ENCODE measurements at places on chromosomes 11 and 22.
A peak's percentile ranks its signal among the peaks of the same experiment; 100 is the strongest.

- DNase-seq: no peak
Observed at GRCh38 chr22:30776476-30776875, 81.8 kb downstream of the OSBP2 start.

- no peak for DNase-seq
Observed at GRCh38 chr22:19146215-19146968, 1.9 kb upstream of the ESS2 start.

DNA sequence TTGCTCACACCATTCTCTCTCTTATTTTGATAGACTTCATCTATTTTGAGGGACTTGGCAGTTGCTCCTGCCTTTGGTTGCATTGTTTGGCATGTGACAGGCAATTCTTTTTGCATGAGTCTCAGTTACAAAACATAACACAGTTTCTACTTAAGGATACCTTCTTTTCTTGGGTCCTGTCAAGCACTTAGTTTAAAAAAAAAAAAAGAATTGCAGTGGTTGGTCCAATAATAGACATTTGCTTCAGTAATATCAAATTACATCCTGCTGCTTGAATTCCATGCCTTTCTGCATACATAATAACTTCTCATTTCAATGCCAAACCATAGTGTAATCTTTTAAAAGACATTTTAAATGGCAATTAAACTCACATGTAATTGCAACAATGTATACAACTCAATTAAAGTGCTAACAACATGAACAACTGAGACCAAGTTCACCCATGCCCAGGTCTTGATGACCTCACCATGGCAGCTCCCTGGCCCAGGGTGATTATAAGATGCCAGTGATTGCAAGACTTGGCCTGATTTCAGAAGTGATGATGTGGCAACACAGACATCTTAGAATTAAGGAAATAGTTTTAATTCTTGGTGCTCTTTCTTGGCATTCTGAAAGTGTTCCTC, 32.2 kb upstream of the PLET1 start:
- DNase-seq: peak; percentile 71

DNA sequence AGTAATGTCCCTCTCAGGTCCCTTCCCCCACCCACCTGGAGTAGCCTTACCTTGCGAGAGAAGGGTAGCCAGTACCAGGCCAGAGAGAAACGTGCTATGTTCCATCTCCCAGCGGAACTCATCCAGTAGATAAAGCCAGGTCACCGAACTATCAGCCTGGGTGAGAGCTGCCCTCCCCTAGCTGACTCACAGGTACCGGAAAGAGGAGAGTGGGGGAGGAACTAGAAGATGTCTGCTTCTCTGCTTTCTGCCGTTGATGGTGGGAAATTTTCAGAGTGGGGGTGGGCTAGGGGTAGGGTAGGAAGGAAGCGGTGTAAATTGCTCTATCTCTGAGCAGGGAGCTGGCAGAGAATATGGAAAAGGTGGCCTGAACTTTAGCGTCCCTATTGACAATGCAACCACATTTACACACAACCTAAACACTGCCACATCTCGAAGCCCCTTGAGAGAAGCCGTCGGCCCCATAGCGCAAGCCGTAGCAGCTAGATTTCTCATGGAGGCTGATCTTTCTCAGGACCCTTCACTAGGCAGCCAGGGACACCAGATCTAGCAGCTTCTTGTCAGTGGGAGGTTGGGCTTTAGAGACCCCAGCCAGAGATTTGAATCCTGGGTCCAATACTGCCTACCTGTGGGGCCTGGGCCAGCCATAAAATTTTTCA, at the start of gene CD3D:
CD3D (minus strand) TSS at position 203 of the 659 bp plus-strand sequence; CDS start at position 105, 98 bp downstream.
- no peak for DNase-seq

DNA sequence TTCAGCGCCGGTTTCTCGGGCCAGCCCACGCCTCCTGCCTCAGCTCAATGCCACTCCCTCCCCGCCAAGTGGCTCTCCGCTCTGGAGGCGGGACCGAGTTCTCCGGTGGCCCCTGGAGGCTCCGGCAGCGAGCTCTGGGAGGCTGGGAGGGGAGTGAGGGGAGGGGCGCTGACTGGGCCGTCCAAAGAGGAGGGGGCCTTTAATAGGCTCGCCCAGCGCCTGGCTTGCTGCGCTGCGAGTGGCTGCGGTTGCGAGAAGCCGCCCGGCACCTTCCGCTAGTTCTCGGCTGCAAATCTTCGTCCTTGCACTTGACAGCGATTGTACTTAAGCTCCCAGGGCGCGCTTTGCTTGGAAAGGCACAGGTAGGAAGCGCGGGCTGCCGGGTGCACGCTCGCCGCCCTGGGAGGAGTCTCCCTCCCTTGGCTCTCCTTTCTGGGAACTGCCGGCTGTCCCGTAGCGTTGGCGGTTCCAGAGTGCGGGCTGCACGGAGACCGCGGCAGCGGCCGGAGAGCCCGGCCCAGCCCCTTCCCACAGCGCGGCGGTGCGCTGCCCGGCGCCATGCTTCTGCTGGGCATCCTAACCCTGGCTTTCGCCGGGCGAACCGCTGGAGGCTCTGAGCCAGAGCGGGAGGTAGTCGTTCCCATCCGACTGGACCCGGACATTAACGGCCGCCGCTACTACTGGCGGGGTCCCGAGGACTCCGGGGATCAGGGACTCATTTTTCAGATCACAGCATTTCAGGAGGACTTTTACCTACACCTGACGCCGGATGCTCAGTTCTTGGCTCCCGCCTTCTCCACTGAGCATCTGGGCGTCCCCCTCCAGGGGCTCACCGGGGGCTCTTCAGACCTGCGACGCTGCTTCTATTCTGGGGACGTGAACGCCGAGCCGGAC, at the start of gene ADAMTS15:
ADAMTS15 (plus strand) TSS at position 230 of the 894 bp plus-strand sequence; CDS start at position 559, 329 bp downstream.
- DNase-seq: peak; percentile 26

GRCh38 chr11:75508051-75508561, 17.6 kb downstream of the GDPD5 start:
- no peak for DNase-seq

GRCh38 chr11:131595797-131596196, 225.4 kb downstream of the NTM start:
- no peak for DNase-seq

DNA sequence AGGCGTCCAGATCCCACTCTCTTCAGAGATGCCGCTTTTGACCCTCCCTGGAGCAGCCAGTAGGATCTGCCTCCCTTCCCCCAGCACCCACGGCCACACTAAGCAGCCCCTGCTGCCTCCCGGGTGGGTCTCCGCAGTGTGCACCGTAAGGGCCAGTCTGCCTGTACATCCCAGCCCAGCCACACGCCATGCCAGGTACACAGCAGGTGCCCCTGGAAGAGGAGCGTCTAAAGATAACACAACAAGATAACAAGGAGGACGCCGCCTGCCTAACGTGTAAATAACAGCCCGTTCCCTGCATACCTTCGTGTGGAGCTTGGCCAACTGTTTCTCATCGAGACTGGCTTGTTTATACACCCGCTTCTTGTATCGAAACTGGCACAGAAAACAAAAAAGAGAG, 139.4 kb downstream of the SHANK2 start:
- no peak for DNase-seq

- DNase-seq: no peak
Observed at GRCh38 chr11:29255401-29255800, 761.4 kb downstream of the KCNA4 start.

- DNase-seq: no peak
Observed at GRCh38 chr11:46511342-46511741, 82.5 kb downstream of the AMBRA1 start.

GRCh38 chr11:2794968-2795322, 90.6 kb downstream of the CDKN1C start:
- DNase-seq: no peak

DNA sequence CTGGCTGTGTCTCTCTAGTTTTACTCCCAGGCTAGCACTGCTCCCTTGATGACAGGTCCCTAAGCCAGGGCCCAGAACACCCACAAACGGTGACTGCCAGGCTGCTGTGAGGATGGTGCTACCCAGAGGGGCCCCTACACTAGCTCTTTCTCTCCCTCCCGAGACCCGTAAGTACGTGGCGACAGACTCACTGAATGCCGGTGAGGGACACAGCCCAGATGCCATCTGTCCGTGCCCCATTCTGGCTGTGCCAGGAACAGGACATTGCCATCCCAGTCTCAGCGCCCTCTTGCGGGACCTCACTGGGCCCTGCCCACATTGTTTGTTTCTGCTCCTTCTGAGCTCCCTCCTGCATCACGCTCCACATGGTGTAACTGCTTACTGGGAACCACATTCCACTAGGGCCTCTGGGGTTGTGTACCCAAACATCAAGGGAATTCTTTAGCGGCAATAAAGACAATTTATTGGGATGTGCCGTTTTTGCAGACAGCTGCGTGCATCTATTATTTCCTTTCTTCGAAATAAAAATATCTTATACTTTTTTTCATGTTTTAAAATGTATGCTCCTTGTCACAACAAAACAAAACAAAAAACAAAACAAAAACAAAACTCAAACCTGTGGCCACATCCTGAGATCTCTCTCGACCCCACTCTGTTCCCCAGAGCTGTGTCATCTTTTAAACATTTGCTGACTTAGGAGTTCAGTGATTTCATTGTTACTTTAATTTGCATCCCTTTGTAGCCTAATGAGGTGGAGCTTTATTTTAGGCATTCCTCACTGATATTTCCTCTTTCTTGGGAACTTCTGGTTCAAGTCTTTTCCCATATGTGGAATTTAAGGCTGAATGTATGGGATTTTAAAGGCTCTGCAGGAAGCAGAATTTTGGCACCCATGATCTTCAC, 4.4 kb upstream of the TPCN2 start:
- DNase-seq: peak; percentile 70

DNA sequence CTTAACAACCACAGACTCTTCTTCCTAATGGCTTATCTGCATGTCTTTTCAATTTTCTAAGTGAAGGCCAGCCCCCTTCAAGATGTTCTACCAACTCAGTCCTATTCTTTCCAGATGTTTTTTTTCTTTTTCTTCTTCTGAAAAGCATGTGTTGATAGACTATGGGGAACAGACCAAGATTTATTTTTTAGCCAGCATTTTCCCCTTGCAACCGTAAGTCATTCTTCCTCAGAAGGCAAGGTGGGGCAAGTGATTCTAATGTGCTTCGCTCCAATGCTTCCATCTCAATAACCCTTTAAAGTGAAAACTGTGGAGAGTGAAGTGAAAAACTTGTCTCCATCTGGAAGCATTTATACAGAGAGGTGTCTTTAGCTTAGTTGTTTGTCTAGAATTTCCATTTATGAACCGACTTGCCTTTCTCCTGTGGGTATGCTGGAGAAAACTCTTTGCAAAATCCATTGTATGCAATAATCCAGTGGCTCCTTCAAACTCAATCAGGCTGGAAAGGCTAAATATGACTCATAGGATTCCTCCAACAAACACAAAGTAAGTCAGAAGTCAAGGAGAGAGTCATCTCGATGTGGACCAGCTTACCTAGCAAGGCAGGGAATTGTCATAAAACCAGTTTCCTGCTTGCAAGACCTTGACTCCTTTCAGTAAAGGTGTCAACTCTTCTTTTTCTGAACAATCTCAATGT, 83.7 kb downstream of the MAML2 start:
- no peak for DNase-seq

DNA sequence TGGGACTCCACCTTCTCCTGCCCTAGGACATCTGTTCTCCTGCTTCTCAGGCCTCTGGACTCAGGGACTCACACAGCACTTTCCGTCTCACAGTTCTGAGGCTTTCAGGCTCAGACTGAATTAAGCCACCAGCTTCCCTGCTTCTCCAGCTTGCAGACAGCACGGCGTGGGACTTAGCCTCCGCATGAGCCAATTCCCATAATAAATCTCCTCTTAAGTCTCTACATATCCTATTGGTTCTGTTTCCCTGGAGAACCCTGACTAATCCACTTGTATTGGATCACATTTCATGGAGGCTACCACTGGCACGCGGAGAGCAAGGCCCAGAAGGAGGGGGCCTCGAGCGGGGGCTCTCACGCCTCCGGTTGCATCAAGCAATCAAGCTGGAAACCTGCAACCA, 1313.6 kb downstream of the TBC1D22A start:
- DNase-seq: no peak

GRCh38 chr11:119664701-119665420, 64.1 kb downstream of the NECTIN1 start:
- no peak for DNase-seq

DNA sequence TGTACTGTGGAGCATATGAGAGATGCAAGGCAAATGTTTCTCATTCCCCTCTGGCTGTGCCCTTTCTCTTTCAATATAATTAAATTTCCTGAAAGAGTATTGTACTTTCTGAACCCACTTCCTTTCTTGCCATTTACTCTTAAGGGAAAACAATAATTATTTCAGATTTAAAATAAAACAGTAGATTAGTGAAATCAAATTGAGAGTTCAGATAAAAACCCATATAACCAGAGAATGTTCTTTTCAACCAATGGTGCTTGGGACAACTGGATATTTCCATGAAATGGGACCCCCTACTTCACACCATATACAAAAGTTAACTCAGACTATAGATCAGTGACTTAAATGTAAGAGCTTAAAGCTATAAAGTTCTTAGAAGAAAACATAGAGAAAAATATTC, 26.1 kb upstream of the DLAT start:
- DNase-seq: no peak

- no peak for DNase-seq
Observed at GRCh38 chr11:75302371-75302770, 49.1 kb downstream of the ARRB1 start.

- DNase-seq: no peak
Observed at GRCh38 chr11:43222215-43222614, 89.6 kb upstream of the API5 start.

DNA sequence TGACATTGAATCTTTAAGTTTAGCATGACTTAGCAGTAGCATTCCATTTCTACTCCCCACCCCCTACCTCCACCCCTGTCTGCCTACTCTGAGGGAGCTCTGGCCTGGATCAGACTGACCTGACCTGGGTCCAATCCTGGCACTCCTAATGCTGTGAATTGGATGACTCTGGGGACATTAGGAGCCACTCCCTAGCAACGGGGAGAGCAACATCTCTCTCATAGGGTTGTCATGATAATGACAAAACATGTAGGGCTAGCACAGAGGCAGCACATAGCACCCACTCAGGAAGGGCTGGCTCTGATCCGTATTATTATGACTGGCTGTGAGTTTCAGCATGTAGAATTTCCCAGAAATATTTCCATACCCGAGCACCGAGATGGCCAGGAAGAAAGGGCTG, 40.5 kb downstream of the CABIN1 start:
- DNase-seq: no peak

DNA sequence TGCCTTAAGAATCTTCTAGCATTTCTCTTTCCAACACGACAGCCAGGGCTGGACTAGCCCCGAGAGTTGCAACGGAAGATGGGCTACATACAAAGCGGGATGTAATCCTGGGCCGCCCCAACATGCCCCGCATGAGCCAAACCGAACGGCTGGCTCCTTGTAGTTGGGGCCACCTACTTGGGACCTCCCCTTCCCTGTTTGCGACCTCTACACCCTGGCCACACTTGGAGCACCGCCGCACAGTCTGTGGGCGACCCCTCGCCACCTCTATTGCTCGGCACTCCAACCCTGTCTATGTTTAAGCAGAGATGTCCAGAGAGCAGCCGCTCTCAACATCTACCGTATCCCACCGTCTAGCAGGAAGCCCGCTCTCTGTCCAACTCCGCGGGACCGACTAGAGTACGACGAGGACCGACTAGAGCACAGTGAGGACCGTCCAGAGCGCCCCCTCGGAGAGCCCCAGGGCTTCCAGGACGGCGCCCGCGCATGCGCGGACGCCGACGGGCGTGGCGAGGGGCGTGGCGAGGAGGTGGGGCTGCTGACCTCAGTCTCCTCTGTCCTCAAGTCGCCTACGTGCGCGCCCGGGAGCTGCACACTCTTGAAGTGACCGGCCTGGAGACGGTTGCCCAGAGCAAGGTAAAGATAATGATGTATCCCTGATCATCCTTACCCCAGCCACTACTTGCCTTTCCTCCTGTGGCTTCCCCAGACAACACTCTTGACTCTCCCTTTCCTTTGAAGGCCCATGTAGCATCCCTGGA, 32.3 kb downstream of the NEAT1 start:
- DNase-seq: peak; percentile 92

All from inflammatory macrophage treated with lipopolysaccharide for 4 hours (primary cell).